ENCODE measurements at places on chromosomes 4 and X. TPM values are rescaled to one million over a fixed set of nuclear protein-coding genes. Genes with fewer than 3 reads are reported as not detected.

TEX13C gene
- total RNA-seq, result not detected

LARP7 gene
- 28.6 TPM for total RNA-seq

SHROOM2 gene
- total RNA-seq, result 0.48 TPM

MAGED4B gene
- total RNA-seq, result 17.6 TPM

GABRG1 gene
- total RNA-seq, result not detected

PASD1 gene
- total RNA-seq, result not detected

ARHGAP6 gene
- not detected for total RNA-seq

SERTM2 gene
- not detected for total RNA-seq

BMX gene
- not detected for total RNA-seq

FAM133A gene
- 0.94 TPM for total RNA-seq

FAAH2 gene
- total RNA-seq, result 0.12 TPM

ADAM29 gene
- total RNA-seq, result not detected

TBC1D8B gene
- total RNA-seq, result 1.3 TPM

ADGRL3 gene
- 0.02 TPM for total RNA-seq

MAGEC3 gene
- total RNA-seq, result not detected

NSDHL gene
- total RNA-seq, result 44.3 TPM

TLR2 gene
- 0.20 TPM for total RNA-seq

MAGEA2 gene
- total RNA-seq, result 0.16 TPM

DCAF4L1 gene
- 0.13 TPM for total RNA-seq

GIMD1 gene
- total RNA-seq, result not detected

P2RY8 gene
- not detected for total RNA-seq

STPG2 gene
- not detected for total RNA-seq

RADX gene
- 0.07 TPM for total RNA-seq

IQSEC2 gene
- total RNA-seq, result 46.8 TPM

DCLK2 gene
- total RNA-seq, result 9.9 TPM

BDH2 gene
- total RNA-seq, result 9.2 TPM

NR3C2 gene
- not detected for total RNA-seq

PLP1 gene
- total RNA-seq, result not detected

DCX gene
- total RNA-seq, result not detected

SPP1 gene
- 152 TPM for total RNA-seq

LRIT3 gene
- total RNA-seq, result not detected

TRIML1 gene
- not detected for total RNA-seq

DDX53 gene
- not detected for total RNA-seq

FANCB gene
- 2.3 TPM for total RNA-seq

CCDC110 gene
- total RNA-seq, result not detected
